Right renal pelvis (tissue), 4 donors: ENCODE measurements at places on chromosomes 4 and X.

GRCh38 chr4:153652051-153652784 lies 31.9 kb upstream of the TLR2 start:
- no peak for DNase-seq

- no peak for DNase-seq
These were observed 477.6 kb upstream of the GRID2 start for GRCh38 chr4:91826186-91826585.

DNA sequence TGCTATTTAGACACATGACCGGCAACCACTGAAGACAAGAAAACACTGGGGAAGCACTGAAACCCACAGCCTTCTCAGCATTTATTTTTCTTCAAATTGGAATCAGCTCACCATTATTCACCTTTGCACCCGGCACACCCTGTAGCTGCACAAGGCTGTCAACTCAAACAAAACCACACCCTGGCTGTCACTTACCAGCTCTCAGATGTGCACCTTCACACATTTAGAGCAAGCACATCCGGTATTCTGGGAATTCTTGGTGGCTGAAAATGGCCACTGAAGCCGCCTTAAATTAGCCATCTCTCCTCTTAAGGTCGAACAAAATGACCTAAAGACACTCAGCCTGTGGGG lies 5.9 kb downstream of the ZFYVE28 start:
- DNase-seq: no peak

- no peak for DNase-seq
These were observed 19.9 kb upstream of the TRIM61 start for GRCh38 chr4:164997324-164997723.

DNA sequence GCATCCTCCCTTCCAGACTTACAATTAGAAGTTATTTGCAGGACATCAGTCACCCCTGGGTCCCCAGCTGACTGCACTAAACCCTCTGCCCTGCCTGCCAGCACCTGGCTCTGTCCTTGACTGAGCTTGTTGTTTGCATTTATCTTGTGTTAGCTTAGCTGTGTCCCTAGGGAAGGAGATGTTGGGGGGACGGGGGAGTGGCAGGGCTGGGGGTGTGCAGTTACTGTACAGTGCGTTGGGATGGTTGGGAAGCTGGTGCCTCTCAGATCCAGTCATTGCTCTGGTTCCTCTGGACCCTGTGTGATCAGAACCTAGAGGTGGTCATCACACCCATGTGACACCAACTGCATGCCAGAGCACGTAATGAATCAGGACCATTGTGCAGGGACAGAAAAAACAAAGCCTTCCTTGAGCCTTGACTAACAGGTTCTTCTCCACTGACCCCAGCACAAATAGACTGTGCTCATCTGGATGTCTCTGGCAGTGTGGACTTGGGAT lies 32.7 kb upstream of the PROM1 start:
- no peak for DNase-seq

DNA sequence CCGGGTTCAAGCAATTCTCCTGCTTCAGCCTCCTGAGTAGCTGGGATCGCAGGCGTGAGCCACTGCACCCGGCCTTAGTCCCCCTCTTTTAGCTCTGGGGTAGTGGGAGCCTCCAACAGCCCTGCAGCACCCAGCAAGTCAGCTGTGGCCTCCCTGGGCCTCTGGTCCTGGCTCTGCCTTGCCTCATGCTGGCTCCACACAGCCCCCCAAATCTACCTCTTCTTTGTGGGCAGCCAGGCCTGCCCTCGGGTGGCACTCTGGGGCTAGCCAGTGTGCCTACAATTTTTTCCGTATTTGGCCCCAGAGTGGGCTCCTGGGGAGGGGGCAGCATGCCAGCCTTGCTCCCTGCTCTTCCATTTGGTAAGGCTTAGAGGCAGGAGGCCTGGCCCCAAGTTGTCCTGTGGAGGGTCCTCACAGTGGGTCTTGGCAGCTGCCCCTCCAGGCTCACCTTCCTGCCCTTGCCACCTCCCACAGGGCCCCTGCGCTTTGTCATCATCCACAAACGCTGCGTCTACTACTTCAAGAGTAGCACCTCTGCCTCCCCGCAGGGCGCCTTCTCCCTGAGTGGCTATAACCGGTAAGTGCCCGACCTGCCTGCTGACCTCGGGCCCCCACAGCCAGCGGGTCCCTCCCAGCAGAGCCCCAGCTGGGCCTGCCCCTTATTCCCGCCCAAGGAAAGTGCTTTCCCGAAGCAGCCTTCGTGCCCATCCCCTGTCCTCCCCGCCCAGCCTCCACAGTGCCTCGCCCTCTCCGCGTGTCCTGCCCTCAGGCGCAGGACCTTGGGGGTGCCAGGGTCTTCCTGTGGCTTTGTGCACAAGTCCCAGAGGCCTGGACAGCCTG lies 21.0 kb upstream of the ADD1 start:
- no peak for DNase-seq

- DNase-seq: peak; percentile 10
These were observed 135.2 kb downstream of the SLIT2 start for GRCh38 chr4:20386906-20387305.

DNA sequence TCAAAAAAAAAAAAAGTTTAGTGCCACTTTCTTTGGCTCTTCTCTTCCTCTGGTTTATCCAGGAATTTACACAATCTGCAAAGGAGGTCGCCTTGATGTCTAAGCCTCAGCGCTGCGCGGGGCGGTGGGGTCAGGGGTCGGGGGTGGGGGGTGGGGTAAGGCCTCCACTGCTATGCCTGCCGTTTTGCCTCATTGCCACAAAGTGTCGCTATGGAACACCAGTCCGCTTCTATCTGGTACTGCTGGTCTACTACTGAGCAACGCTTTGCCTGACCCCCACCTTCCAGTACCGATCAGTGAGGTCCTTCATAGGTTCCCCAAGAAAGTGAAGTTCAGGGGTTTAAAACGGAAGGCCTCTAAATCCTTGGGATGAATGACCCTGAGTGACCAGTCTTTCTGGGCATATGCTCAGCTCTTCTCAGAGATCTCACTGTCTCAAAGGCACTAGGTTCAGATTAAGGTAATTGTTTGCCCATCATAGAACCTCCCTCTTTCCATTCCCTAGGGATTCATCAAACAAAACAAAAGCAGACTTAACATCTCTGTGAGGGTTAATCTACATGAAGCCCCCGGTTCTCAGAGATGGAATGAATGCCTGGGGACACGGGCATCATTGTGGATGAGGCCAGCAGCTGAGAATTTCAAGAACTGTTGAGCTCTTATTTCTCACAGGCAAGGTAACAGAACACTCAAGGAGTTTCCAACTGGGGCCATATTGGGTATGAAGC lies 16.9 kb upstream of the TSR2 start:
- DNase-seq: no peak

- no peak for DNase-seq
These were observed 326.8 kb upstream of the CPEB2 start for GRCh38 chr4:14675279-14675985.

DNA sequence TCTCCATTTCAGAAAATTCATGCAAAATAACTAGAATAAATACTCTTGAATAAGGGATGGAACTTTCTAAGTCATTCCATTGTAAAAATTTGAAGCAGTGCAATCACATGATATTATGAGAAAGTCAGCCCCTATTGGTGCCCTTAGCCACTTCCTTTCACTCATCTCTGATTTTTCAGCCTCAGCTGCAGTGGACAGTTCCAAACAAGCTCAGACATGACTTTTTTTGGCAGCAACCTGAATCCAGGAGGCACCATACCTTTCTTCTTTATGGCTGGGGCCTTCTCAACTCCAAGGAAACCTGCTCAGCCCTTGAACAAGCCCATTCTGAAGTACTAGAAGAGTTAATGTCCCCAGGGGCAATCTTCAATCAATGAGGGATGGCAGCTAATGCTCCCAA lies 40.5 kb downstream of the MAPK10 start:
- no peak for DNase-seq

DNA sequence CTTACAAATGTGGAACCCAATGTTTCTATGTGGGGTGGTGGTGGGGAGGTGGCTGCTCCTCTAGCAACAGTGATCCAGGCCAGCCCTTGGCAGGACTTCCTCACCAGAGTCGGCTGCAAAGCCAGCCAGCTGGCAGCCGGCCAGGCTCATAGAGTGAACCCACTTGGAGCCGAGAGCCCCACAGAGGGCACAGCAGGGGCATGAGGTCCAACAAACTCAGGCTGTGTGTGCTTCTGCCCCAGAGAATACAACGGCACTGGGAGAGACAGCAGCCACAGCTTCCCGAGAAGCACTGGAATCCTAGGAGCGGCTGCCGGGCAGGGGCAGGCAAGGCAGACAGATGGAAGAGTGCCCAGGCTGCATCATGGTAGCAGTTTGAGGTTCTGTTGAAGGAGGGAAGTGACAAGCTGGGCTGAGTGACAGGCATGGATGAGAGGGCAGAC lies 23.5 kb upstream of the SOWAHD start:
- no peak for DNase-seq

GRCh38 chrX:46770000-46770816 lies 11.3 kb upstream of the SLC9A7 start:
- no peak for DNase-seq

DNA sequence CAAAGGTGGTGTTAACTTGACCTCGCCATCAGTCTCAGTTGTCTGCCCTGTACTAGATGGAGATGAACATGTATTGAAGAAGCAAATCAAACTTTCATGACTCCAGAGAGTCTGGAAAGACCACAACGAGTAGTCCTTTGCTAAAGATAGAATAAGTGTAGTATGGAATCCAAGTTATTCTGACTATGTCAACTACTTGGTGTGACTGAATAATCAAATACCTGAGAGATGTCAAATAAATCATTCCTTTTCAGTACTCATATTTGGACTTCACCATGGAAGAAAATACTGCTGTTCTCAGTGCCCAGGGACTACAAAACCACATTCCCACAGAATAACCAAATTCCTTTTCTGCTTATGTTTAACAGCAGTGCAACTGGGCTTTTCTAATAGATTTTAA lies 161.2 kb upstream of the SPRY1 start:
- no peak for DNase-seq

DNA sequence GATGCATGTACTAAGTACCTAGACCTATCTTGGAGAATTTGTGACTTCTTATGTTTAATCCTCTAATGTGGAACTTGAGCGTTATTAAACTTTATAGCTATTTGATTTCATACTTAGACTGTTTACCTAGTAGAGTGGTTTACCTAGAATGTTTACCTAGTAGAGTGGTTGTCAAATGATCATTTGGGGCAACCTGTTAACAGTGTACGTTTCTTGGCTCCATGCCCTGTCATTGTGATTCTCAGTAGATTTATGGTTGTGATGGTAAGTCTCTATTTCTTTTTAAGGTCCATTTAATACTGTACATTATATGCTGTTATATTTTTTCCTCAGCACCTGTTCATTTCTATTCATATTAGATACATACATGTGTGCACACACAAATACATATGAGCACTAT lies 233.0 kb upstream of the MAD2L1 start:
- DNase-seq: no peak

- DNase-seq: no peak
These were observed 46.1 kb downstream of the DCX start for GRCh38 chrX:111365770-111366325.

GRCh38 chrX:37076983-37077382 lies 68.8 kb downstream of the FAM47C start:
- no peak for DNase-seq

GRCh38 chr4:19844446-19844845 lies 407.3 kb upstream of the SLIT2 start:
- no peak for DNase-seq

DNA sequence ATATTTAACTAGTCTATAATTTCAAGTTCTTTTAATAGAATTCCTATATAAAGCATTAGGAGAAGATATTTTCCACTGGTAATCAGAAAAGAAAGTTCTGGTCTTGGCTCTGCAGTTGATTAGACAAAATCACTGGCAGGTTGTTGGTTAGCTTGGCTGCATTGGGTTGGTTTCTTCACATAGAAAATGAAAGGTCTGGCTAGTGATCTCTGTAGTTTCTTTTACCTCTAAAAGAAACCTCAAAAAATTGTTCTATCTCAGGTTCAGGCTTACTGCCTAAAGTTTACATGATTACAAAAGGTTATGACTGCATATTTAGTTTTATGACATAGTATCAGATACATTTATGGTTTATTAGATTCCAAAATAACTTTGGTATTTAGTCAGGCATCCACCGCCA lies 95.8 kb upstream of the NAP1L5 start:
- DNase-seq: no peak

GRCh38 chr4:73193659-73194058 lies 64.9 kb downstream of the ANKRD17 start:
- DNase-seq: no peak

GRCh38 chr4:7289589-7289988 lies 97.3 kb downstream of the SORCS2 start:
- no peak for DNase-seq

GRCh38 chr4:89836031-89836745 lies 773 bp downstream of the SNCA start:
- DNase-seq: peak; percentile 5

DNA sequence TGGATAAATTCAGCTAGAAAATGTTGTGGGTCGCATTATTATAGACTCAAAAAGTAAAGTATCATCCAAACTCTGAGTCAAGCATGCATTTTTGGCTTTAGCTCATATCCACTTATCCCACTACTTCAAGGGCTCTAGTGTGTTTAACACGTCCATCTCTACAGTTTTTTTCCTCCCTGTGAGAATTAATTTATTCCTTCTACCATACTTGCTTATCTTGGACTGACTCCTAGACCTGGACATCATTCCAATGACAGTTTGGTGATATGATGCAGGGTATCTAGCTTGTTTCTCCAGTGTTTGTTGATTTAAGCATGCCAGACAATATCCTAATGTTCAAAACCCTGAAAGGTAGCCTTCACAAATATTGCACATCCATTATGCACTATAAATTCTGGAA lies 1037.1 kb upstream of the INTU start:
- no peak for DNase-seq

- no peak for DNase-seq
These were observed 1.4 kb upstream of the SEC24B start for GRCh38 chr4:109432203-109432602.

GRCh38 chrX:15749642-15750610 lies 11.9 kb downstream of the CA5B start:
- no peak for DNase-seq

GRCh38 chr4:140092094-140092851 lies 61.7 kb downstream of the MAML3 start:
- no peak for DNase-seq

GRCh38 chrX:2781226-2781571 lies 29.4 kb downstream of the XG start:
- no peak for DNase-seq

- no peak for DNase-seq
These were observed 477 bp downstream of the FGF5 start for GRCh38 chr4:80266902-80267380.

DNA sequence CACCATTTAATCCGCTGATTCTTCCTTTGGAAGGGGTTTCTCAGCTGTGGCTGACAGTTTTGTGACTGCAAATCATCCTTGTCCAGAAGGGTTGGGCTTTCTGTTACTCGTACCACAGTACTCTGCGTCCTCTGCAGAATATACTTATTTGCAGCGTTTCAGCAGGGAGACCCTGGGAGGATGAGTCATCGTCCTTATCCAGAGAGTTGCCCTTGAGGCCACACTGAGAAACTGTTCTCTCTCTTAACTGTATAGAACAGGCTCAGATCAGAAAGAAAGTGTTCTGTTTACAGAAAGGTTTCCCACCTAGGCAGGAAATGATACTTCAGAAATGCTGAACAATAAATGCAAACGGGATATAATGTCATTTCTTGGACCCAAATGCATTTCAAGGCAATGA lies 47.8 kb upstream of the DDX53 start:
- DNase-seq: no peak
